AG09319 (cell line): ENCODE measurements at places on chromosomes 13 and 19.

- DNase-seq = no peak
Observed at GRCh38 chr13:105426441-105426840, 1109.0 kb downstream of the EFNB2 start.

DNA sequence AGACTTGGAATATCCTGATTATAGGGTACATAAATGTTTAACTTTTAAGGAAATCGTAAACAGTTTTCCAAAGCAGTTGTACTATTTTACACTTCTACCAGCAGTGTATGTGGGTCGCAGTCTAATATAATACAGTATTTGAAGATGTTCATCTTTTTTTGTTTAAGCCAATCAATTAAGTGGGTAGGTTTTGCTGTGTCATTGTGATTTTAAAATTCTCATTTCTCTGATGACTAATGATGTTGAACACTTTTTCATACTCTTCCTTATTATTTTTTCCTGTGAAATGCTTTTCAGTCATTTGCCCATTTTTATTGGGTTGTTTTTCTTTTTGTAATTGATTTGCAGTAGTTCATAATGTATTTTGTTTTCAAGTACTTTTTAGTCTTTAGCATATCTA, 2689.7 kb downstream of the PCDH9 start:
- DNase-seq = no peak

- no peak for DNase-seq
Observed at GRCh38 chr19:45496349-45496953, 396 bp downstream of the RTN2 start.

GRCh38 chr19:5150902-5151741, 182.2 kb downstream of the KDM4B start:
- DNase-seq = no peak

- no peak for DNase-seq
Observed at GRCh38 chr13:51130348-51130747, 19.3 kb upstream of the C13orf42 start.

DNA sequence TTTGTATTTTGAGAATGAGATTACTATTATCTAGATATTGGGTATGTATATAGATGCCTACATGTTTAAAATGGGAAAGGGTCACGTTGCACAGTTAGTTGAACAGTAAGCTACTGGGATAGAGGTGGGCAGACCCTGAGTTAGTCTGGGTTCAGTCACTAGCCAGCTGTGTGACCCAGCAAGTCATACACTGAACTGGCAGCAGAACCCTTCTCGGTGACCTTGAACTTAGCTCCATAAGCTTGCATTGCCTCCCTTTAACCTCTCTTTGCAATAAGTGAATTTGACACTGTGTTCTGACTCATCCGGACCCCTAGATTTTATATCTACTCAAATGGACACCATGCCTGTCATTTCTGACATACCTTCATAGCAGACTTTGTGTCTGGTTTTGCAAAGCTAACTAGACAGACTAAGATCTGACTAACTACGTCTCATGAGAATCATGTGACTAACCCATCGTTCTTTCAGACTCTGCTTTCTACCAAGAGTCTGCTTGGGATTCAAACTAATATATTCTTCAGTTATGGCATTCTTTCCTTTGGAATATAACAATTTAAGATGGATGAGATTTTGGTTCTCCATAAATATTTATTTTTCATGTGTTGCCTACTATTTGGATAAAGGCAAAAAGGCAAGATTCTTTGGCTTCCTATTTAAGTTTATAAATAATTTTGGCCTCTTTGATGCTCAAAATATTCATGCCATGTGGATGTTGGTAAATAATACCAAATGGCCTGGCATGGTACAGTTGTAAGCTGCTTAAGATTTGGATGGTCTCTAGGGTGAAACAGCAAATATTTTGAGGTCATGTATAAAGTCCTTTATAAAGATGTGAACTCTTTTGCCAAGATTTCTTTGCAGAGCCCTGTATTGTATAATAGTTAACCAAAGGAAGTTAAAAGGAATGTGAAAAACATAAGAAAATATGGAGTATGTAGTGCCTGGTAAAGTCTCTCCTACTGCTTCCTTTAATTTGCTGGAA, 159.3 kb downstream of the ITGBL1 start:
- DNase-seq = no peak

DNA sequence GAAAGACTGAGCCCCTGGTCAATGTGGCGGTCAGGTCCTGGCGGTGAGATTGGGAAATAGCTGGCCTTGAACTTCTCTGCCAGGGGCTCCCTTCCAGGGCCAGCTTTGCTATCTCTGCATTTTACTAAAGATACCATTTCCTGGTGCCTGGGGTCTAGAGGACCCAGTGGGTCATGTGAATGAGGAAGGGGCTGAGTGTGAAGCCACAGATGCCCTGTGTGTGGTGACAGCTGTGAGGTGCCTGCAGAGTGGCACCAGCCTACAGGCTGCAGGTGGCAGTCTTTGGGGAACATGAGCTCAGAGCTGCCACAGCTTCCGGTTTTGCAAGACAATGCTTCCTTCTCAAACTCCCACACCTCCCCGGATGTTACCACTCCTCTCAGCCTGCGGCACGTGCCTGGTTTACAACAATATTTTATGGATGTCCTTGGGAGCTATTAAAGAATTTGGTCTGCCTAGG, 5.2 kb upstream of the MLNR start:
- DNase-seq = no peak

DNA sequence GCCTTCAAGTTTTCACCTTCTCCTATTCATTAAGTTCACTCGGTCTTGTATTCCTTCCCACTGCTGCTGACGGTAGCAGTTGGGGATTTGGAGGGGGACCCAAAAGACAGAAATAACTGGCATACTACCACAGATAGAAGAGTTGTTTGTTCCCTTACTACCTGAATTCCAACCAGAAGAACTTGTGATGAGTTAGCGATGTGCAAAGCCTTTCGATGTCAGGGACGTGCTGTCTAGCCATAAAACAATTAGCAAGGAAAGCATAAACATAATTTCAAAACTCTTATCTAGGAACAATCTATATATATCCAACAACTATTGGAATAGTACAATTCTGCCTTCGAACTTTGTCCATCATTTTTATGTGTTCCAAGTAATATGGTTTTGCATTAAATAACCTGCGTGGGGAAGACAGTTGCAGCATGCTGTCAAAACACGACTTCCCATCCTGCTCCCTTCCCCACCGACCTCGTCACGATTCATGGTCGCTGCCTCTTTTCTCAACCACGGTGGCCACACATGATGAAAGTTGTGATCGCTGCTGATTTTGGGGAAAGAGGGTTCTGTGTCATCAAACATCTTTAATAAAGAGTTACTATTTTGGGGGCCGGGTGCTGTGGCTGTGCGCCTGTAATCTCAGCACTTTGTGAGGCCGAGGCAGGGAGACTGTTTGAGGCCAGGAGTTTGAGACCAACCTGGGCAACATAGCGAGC, 3.8 kb upstream of the SLC7A9 start:
- no peak for DNase-seq

DNA sequence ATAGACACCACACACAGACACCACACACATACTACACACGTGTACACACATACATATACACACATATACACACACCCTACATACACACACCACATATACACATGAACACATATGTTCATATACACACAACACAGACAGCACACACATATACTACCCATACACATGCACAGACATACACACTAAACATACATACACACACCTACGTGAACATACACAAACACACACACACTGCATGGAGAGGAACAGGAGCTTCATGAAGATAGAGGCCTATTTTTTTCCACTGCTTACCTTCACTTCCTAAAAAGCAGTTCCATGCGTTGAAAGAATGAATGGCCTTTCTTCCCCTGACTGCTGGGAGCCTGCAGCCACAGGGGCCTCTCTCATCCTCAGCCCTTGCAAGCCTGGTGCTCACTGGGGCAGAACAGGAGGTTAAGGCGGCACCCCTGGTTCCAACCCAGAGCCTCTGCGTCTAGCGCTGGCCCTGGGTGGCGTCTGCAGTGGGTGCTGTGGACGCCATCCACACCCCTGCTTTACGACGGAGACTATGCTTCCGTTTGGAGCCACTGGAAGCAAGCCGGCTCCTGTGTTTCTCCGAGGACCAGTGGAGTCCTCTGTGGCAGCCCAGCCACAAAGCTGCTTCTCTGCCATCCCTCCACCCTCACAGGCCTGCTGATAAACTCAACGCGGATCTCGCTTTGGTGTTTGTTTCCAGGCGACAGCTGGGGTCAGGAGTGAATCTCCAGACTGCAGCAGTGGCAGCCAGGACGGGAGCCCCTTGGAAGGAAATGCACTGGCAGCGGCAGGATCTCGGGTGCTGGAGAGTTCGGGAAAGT, 1.9 kb upstream of the RASA3 start:
- no peak for DNase-seq

- DNase-seq = no peak
Observed at GRCh38 chr19:29539131-29539530, 13.3 kb downstream of the VSTM2B start.

- no peak for DNase-seq
Observed at GRCh38 chr19:5542665-5543064, 25.1 kb downstream of the TINCR start.

- DNase-seq = peak; percentile 3
Observed at GRCh38 chr19:40055832-40056504, at the start of gene ZNF780B. TSS of gene ZNF780B (minus strand) at chr19:40056231. CDS start at chr19:40050332, 5,899 bp downstream.

GRCh38 chr13:23506071-23506806, 64.0 kb upstream of the TNFRSF19 start:
- no peak for DNase-seq

- DNase-seq = peak; percentile 97
Observed at GRCh38 chr19:47428177-47428894, 9.0 kb upstream of the MEIS3 start.

DNA sequence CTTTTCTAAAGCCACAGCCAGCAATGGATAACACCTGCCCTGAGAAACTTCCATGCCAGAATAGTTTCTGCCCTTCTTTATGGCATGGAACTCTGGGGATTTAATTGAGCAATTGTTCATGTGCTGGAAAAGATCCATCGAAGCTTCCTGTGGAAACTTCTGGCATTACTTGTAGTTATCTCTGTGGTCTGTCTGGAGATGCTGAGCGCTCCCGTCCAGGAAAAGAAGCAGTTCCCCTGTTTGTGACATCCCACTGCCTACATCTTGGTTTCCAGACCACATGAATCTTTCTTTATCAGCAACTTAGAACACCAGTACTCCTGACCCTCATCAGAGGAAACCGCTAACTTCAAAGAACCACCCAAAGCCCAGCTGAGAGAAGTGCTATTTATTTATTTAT, 24.6 kb downstream of the FLT1 start:
- no peak for DNase-seq

GRCh38 chr13:49146950-49147355, 73.2 kb upstream of the MLNR start:
- DNase-seq = no peak

- DNase-seq = no peak
Observed at GRCh38 chr13:66222127-66222526, 1008.0 kb downstream of the PCDH9 start.

- no peak for DNase-seq
Observed at GRCh38 chr13:58617880-58618665, 986.5 kb downstream of the PCDH17 start.

DNA sequence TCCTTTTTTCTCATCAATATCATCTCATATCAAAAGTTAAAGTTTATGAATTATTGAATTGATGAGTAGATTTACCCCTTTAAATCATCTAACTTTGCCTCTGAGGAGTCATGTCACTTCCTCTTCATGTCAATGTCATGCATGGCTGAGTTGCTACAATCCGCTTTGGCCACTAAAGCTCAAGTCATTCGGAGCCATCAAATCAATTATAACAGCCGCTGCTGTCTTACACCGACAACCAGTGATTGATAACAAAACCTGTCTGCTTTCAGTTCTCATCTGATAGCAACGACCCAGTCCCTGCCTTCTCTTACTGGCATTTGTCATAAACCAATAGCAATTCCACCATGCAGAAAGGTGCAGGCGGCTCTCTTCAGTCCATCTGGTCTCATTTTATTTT, 429.3 kb downstream of the DIAPH3 start:
- DNase-seq = no peak

- DNase-seq = no peak
Observed at GRCh38 chr13:46629811-46630413, 76.9 kb downstream of the LRCH1 start.

GRCh38 chr19:48513289-48514122, 1.9 kb upstream of the LMTK3 start:
- peak; percentile 25 for DNase-seq

- DNase-seq = no peak
Observed at GRCh38 chr19:12872941-12873890, 8.0 kb downstream of the DNASE2 start.

DNA sequence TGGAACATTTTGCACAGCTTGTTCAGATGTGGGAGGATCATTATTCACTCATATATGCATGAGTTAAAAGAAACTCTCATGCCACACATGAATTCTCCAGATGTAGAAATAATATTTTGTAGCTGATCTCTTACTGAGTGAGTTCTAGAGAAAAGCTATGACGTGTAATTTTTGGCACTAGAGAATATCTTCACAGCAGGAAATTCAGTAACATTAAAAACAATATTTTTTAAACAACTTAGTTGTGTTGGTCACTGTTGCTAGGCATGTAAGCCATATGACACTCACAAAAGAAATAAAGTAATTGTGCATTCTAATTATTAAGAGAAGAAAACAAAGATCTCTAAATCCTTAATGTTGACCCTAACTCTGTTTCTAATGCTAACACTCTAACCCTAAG, 371.4 kb upstream of the SLC10A2 start:
- DNase-seq = no peak

- DNase-seq = no peak
Observed at GRCh38 chr19:7977723-7978040, 27.8 kb downstream of the ELAVL1 start.

DNA sequence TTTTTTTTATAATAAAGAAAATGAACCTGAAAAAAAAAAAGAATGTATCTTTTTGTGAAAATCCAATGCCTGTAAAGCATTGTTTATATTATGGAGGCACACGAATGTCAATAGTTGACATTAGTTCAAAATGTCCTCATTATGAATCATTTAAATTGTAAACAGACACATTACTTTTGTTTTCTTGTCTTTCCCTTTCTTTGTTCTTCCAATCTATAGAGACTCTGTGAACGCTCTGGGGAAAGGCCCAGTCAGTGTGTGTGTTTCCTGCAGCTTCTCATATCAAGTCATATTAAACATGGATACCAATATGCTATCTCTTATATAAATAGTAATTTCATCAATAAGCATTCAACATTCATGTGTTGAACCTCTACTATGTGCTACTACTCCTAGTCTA, 193.1 kb downstream of the KCTD12 start:
- no peak for DNase-seq

DNA sequence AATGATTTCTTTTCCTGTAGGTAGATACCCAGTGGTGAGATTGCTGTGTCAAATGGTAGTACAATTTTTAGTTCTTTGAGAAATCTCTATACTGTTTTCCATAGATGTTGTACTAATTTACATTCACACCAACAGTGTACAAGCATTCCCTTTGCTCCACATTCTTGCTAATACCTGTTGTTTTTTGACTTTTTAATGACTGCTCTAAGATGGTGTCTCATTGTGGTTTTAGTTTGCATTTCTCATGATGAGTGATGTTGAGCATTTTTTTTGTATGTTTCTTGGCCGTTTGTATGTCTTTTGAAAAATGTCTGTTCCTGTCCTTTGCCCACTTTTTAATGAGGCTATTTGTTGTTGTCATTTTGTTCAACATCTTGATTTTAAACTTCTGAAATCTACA, 103.3 kb downstream of the DGKH start:
- no peak for DNase-seq
